ENCODE measurements at places on chromosomes 6 and 20. TPM values are rescaled to one million over a fixed set of nuclear protein-coding genes. Genes with fewer than 3 reads are reported as not detected.

- ATAC-seq, result no peak
These were observed 7.9 kb upstream of the SYNCRIP start for GRCh38 chr6:85650606-85651005.

DNA sequence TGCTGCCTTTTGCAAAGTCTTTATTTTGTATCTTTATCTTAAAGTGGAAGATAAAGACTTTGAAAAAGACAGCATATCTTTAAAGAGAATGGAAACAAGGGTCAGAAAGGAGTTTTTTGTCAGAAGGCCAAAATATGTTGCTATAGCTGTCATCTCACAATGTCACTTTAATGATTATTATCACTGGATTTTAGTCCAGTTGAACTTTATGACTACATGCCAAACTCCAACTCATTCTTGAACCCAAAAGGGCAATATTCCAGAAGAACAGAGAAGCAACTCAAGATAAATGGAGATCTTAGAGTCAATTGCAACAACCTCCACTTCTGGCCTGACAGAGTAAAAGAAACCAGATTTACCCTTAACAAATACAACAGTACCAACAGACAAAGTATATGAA lies 47.3 kb upstream of the CLIC5 start:
- ATAC-seq, result no peak

DNA sequence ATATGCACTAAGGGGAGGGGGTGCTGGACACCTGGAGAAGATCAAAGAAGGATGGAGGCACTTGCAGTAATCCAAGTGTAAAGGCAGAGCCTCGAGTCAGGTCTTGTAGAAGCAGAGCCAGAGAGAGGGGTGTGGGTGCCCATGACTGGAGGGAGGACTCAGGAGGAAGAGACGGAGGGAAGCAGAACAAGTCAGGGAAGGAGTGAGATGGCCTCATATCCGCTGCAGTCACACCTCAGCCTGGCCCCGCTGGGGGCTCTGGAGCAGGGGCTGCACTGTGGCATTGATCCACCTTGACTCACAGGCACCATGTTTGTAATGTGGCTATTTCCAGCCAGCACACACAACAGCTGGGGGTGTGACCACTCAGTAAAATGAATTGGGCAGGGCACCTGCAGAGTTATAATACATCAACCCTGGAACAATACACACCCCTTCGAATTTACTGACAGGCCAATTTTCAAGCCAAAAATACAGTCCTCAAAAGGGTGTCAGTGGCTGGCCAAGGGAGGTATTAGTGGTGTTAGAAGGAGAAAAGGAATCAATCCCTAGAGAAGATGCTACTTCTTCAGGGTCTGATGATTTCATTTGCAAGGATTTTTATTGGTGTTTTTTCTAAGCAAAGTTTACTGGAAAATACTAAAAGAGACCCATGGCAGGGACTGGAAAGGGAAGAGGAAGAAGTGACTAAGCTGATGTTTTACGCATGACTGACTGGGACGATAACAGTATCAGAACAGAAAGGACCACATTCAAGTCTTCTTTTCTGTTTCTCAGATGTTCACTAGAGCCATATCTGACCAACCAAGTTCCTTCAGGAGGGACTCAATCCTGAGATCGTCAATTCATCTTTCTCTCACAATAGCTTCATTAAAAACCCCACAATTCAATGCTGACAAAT lies 18.9 kb upstream of the NXT1 start:
- ATAC-seq, result no peak

- no peak for ATAC-seq
These were observed 730.9 kb upstream of the GJE1 start for GRCh38 chr6:141401851-141402250.

DNA sequence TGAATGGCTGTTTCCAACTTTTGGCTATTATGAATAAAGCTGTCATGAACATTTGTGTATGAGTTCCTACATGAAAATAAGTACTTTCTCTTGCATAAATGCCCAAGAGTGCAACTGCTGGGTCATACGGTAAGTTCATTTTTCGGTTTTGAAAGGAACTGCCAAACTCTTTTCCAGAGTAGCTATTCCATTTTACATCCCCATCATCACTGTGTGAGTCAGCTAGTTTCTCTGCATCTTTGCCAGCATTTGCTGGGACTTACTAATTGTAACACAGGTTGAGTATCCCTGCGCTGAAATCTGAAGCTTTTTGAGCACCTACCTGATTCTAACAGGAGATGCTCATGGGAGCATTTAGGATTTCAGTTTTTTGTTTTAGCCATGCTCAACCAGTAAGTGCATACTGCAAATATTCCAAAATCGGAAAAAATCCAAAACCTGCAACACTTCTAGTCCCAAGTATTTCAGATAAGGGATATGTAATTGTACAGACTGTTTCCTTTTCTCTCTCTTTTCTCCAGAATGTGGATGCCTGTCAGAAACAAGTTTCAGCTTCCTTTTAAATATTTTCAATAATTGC lies 118.4 kb downstream of the DTNBP1 start:
- ATAC-seq, result no peak

PNLDC1 gene
- not detected for total RNA-seq

SNAI1 gene
- 1.1 TPM for total RNA-seq

DNA sequence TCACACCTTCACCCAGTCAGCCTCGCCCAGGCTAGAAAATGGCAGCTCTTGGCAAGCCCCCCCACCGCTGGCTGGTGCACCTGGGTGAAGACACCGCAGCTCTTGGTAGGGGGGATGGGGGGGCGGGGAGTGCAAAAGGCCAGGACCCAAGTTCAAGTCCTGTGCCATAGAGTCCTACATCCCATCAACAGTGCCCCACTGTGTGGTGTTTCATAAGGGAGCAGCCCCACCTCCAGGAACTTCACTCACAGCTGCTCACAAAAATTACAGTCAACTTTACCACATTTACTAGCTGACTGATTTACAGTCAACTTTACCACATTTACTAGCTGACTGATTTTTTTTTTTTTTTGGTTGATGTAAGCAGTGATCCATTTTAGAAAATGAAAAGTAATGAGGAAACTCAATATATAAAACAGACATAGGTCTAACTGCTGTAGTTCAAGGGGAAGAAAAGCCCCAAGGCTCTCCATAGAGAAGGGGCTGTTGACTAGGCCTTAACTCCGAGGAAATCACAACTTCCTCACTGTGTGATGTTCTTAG lies 208.9 kb upstream of the SNX9 start:
- ATAC-seq, result no peak

- no peak for ATAC-seq
These were observed 42.8 kb upstream of the ID1 start for GRCh38 chr20:31562241-31562640.

GRCh38 chr6:83459663-83460062 lies 28.8 kb upstream of the ME1 start:
- no peak for ATAC-seq

GRCh38 chr6:71977884-71978283 lies 91.5 kb downstream of the RIMS1 start:
- ATAC-seq, result no peak

NOTCH4 gene
- 13.7 TPM for total RNA-seq

- ATAC-seq, result no peak
These were observed 10.4 kb upstream of the THBS2 start for GRCh38 chr6:169263836-169264608.

SCRT2 gene
- not detected for total RNA-seq

- ATAC-seq, result peak; percentile 57
These were observed 39.7 kb downstream of the ANKEF1 start for GRCh38 chr20:10074513-10074912.

DNA sequence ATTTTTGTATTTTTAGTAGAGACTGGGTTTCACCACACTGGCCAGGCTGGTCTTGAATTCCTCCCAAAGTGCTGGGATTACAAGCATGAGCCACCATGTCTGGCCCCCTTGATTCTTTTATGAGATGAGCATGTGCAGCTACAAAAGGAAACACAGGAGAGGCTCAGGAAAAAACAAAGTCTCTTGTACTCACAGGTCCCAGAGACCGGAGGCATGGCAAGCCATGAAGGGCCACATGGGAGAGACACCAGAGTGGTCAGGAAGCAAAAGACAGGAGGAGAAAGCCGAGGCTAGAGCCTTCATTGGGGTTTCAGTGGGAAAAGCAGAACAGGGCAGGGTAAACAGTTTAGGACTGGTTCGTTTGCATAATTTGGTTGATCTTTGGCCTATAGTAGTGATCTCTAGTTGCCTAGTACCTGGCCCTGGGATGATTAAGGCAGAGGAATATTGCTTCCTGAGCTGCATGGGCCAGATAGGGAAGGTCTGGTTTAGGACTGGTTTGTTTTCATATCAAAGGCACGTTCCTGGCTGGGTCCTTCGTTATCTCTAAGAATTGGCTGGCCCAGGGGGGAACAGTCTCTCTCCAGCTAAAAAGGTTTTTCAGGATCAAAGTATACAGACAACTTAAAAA lies 48.2 kb upstream of the PRND start:
- ATAC-seq, result no peak

DNA sequence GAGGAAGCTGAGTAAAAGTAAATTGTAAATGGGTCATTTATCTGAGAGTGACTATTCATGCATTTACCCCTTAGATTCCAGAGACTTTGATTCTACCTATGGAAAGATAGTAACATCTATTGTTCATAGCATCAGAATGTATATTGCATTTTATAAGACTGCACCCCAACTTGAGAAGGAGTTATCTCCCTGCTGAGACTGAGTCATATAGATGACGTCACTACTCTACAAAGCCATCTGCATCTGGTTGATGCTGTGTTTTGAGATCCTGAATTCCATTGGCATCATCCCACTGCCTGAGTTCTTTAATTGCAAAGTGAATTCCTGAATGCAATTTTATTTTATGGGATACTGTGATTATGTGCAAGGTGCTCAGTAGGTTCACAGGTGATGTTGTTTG lies 444.0 kb upstream of the SLC35B3 start:
- ATAC-seq, result no peak

CALHM5 gene
- 0.81 TPM for total RNA-seq

DNA sequence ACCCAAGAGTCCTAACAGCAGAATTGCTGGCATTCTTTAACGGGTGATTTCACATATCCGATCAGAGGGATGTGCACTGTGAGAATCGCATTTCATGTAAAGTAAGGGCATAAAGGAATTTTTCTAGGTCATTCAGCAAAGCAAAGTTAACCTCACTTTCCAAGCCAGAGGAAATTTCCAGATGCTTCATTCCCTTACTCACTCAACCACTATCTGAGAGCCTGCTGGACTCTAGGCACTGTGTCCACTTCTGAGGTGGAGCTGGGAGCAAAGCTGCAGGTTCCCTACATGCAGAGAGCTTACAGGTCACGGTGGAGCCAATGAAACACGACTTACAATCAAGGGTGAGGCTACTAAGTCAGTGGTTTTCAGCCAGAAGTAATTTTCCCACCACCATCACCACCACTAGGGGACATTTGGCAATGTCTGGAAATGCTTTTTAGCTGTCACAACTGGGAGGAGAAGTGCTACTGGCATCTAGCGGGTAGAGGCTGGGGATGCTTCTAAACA lies 34.5 kb upstream of the TSHZ2 start:
- ATAC-seq, result no peak

DNA sequence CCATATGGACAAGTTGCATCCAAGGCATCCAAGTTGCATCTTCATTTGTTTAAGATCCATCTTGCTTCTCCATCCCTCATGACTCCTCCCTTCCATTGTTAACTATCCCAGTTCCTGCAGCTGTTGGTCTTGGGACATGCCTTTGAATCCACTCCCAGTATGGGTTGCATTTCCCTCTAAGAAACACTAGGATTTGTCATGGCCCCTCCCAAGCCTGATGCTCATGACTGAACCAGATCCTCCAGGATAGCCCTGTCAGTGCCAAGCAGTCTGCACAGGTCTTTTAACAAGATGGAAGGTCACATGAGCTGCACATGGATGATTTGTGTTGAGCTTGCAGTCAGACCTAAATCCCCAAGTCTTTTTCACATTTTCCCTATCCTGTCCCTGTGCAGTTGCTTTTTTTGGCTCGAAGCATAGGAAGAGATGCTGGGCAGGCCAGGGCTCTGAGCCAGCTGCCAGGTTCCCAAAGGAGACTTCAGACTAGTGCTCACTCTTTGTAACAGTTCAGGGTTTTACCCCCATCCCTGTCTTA lies 4.2 kb downstream of the PPP2R5D start:
- no peak for ATAC-seq

GRCh38 chr6:158911746-158912480 lies 88.1 kb downstream of the RSPH3 start:
- ATAC-seq, result no peak

DNA sequence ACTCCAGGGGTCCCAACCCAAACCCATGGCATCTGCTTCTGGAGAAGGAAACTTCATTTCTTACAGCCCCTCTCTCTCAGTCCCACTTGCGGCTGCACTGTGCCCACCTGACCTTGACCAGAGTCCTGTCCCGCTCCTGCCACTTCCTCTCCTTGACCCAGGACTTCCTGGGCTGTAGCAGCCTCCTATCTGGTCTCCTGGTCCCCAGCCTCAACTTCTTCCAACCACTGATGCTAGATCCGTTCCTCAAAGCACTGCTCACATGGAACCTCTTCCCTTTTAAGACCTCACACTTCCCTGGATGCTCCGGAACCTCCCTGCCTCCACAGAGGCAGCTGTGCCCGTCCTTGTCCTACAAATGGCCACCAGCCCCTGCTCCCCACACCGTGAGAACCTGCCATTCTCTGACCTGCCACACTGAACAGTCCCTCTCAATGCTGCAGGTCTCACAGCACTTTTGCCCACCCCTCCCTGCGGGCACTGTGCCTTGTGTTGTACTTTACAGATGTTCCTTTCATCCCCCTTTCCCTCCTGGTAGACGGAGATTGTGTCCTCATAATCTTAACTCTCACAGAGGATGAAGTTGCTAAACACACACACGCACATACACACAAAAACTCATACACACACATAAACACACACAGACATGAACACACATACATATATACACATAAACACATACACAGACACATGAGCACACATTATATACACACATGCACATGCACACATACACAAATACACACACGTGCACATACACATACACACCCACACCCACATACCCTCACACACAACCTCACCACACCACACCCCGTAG lies 59.6 kb upstream of the NXT1 start:
- ATAC-seq, result no peak

DNA sequence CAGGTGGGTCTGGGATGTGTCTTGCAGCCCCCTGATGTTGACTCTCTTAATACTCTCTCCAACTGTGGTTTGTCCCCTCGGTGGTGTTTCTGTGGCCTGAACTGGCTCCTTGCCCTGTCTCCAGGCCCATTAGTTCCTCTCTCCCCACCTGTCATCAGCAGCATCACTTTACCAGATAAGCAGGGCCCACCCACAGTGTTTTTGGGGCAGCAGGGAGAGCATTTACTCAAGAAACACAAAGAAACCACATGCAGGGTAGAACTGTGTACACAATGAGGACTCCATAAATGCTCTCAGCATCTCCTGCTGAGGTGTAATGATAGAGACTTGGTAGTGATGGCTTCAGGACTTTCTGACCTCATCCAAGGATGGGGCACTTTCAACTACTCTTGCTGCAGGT lies 20.2 kb upstream of the MRPS18A start:
- no peak for ATAC-seq

CEP85L gene
- total RNA-seq, result 12.3 TPM

Measured in gastroesophageal sphincter (tissue), 4 donors.